ENCODE measurements at places on chromosomes 6 and 20. TPM values are rescaled to one million over a fixed set of nuclear protein-coding genes. Genes with fewer than 3 reads are reported as not detected.

- H3K4me1 ChIP-seq: no peaks in the 10 kb centered on the region
- H3K4me3 ChIP-seq: no peak overlapping the region
- no peaks in the 10 kb centered on the region for H3K27me3 ChIP-seq
- no peaks in the 10 kb centered on the region for H3K36me3 ChIP-seq
- no peak overlapping the region for H3K27ac ChIP-seq
- DNase-seq: no peak
Observed at GRCh38 chr6:152404086-152404857, 232.9 kb downstream of the SYNE1 start.

The GHRH gene
- total RNA-seq: not detected

DNA sequence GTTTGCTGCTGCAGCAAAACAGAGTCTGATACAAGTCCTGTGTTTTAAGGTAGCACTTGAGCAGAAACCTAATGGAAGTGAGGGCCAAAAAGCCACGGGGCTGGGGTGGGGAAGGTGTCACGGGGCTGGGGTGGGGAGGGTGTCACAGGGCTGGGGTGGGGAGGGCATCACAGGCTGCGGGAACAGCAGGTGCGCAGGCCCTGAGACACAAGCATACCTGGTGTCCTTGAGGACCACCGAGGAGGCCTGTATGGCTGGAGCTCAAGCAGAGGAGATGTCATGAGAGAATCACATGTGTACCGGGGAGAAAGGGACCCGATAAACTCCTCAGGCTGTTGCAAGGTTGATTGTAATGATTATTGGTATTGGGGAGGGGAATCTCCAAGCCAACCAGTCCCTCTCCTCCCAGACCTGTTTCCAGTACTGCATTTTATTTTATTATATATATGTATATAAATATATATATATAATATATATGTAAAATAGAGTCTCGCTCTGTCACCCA lies 13.6 kb upstream of the SPO11 start:
- H3K36me3 ChIP-seq: no peaks in the 10 kb centered on the region
- no peak overlapping the region for H3K27ac ChIP-seq
- no peak overlapping the region for H3K4me3 ChIP-seq
- H3K4me1 ChIP-seq: no peaks in the 10 kb centered on the region
- no peak for DNase-seq

GRCh38 chr6:156256161-156256560 lies 521.0 kb upstream of the ARID1B start:
- no peaks in the 10 kb centered on the region for H3K36me3 ChIP-seq
- DNase-seq: no peak
- no peaks in the 10 kb centered on the region for H3K27me3 ChIP-seq
- H3K4me1 ChIP-seq: no peaks in the 10 kb centered on the region

DNA sequence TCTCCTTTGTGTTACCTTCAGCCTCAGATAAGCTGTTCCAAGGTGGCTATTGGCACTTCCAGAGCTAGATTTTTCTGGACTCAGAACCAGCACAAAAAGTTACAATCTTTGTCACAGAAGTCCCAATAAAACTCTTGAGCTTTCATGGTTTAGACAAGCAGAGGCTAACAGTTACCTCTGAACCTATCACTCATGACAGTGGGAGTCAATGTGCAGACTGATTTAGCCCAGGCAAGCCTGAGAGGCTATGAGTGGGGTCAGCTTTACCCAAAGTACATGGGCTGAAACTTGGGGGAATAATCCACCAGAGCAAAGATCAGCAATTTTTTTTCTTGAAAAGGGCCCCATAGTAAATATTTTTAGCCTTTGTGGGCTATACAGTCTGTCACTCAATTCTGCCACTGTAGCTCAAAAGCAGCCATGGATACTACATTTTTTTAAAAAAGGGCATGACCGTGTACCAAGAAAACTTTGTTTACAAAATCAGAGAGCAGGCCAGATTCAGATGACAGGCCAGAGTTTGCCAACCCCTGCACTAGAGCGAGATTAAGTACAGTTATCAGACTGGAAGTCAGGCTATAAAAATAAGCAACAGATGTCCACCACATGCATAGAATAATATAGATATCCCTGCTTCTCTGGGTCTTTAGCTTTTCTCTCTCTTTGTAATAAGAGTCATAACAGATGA lies 20.0 kb downstream of the CCN2 start:
- no peaks in the 10 kb centered on the region for H3K4me1 ChIP-seq
- no peak for DNase-seq
- H3K4me3 ChIP-seq: no peak overlapping the region
- no peaks in the 10 kb centered on the region for H3K27me3 ChIP-seq
- H3K36me3 ChIP-seq: no peaks in the 10 kb centered on the region

DNA sequence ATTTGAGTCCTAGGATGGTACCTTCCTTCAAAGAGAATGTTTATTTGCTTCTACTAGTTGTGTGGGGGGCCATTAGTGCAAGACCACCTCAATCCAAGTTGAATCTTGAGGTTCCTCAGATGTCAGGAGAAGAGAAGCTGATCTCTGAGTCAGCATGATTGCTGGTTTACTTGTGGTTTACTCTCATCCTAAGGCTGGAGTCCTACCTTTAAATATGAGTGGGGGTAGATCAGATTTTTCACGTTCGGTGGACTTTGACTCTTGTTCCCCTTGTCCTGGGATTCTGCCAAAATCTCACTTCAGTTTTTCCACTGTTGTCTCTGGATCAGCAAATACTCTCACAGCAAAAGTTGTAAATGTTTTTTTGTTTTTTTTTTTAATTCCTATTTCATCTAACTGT lies 84.6 kb upstream of the F13A1 start:
- H3K27ac ChIP-seq: no peak overlapping the region
- no peaks in the 10 kb centered on the region for H3K36me3 ChIP-seq
- no peaks in the 10 kb centered on the region for H3K27me3 ChIP-seq
- no peak overlapping the region for H3K4me3 ChIP-seq
- no peak for DNase-seq

GRCh38 chr6:126038234-126038633 lies 51.9 kb downstream of the TRMT11 start:
- H3K27me3 ChIP-seq: no peaks in the 10 kb centered on the region
- H3K27ac ChIP-seq: no peak overlapping the region
- DNase-seq: no peak
- no peak overlapping the region for H3K4me3 ChIP-seq
- H3K36me3 ChIP-seq: no peaks in the 10 kb centered on the region

The LTB gene
- 0.50 TPM for total RNA-seq

- H3K27me3 ChIP-seq: no peaks in the 10 kb centered on the region
- DNase-seq: no peak
- no peak overlapping the region for H3K27ac ChIP-seq
- H3K4me1 ChIP-seq: no peaks in the 10 kb centered on the region
- no peak overlapping the region for H3K4me3 ChIP-seq
Observed at GRCh38 chr6:104182811-104183210, 676.9 kb downstream of the HACE1 start.

The COL12A1 gene
- total RNA-seq: 43.2 TPM

The KCNK16 gene
- total RNA-seq: not detected

The TRAPPC3L gene
- not detected for total RNA-seq

The MOG gene
- total RNA-seq: not detected

The PFDN4 gene
- 103 TPM for total RNA-seq

DNA sequence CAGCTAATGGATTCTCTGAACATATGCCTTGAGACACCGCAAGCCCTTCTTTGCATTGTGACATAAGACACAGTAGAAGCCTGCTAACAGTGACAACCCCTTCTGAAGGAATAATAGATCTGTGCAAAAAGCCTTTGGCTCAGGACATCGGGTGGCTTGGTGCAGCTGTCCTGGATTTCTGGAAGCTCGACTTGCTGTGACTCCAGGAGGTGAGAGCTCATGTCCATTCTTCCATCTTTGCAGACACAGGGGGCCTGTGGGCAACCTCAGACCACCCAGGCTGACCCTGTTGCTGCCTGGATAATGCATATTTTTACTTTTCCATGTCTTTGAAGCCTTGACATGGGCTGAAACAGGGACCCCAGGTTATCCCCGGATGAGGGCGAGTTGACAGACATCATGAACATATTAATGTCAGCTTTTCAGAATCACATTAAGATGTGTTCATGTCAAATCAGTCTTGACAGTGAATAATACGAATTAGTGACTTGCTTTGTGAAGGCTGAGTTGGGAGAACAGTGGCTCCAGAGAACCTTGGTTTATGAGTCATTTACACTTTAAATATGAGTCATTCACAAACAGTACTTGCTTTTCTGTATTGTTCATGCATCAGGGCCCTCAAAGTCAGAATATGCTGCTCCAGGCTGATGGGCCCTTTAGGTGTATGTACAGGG lies 66.8 kb upstream of the IYD start:
- no peak for DNase-seq
- no peaks in the 10 kb centered on the region for H3K27me3 ChIP-seq
- H3K4me3 ChIP-seq: no peak overlapping the region
- H3K36me3 ChIP-seq: no peaks in the 10 kb centered on the region
- no peak overlapping the region for H3K27ac ChIP-seq

DNA sequence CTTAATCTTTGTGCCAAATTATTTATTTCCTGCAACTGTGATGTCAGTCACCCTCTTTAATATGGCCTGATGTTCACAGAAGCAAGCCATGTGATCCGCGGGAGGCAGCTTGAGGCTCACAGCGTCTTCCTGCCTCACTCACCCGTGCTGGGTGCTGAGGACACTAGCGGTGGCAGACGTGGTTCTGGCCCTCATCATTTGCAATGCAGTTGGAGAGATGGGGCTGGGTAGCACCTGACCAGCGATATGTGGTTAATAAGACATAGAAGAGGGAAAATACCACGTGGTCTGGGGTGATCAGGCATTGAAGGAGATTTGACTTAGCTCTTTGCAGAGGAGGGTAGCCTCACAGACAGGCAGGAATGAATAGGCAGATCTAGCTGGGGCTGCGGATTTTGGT lies 264.7 kb downstream of the TMEM242 start:
- no peak for DNase-seq
- no peaks in the 10 kb centered on the region for H3K36me3 ChIP-seq
- H3K27me3 ChIP-seq: no peaks in the 10 kb centered on the region
- no peak overlapping the region for H3K27ac ChIP-seq
- no peak overlapping the region for H3K4me3 ChIP-seq
- peaks cover 11% of the 10 kb centered on the region for H3K4me1 ChIP-seq

The CLVS2 gene
- total RNA-seq: 1.5 TPM

- no peaks in the 10 kb centered on the region for H3K27me3 ChIP-seq
- peaks cover 36% of the 10 kb centered on the region for H3K4me1 ChIP-seq
- H3K4me3 ChIP-seq: peak within 1 kb of the TSS; percentile 57
- H3K36me3 ChIP-seq: no peaks in the 10 kb centered on the region
- peak; percentile 74 for DNase-seq
Observed at GRCh38 chr6:33313709-33314514, at the start of gene TAPBP. Gene TAPBP, minus strand, starts transcription at chr6:33314078. Its CDS starts 37 bp downstream, at chr6:33314041.

DNA sequence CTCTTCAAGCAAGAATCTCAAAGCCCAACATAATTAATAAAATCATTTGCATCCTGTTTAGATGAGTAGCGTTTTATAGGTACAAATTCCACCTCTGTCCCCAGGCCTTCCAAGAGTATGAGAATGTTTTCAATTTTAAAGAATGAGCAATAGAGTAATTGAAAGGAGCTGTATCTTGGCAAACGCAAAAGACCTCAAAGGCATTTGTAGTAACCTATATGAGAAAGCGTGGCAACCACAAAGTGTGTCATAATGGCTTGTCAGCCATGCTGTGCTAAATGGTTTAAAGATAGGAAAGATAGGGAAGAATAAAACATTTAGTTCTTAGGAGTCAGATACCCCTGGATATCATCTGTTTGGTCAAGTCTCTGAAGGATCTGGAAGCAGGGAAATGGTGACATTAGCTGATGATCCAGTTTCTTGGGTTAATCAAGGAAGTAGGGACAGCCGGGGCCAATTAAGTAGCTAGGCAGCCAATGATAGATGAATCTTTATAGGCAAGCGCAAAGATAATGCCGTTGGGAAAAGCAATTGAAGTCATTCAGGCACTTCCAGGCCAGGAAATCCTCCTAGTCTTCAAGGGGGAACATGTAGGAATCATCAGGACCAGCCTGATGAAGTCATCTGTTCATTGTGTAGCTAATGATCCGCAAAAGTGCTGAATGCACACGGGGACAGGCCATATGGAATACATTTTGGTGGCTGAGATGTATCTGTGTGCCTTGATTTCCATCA lies 71.5 kb upstream of the ISM1 start:
- no peak overlapping the region for H3K4me3 ChIP-seq
- H3K27me3 ChIP-seq: no peaks in the 10 kb centered on the region
- no peaks in the 10 kb centered on the region for H3K4me1 ChIP-seq
- no peak for DNase-seq
- H3K36me3 ChIP-seq: no peaks in the 10 kb centered on the region

The SMLR1 gene
- 2.7 TPM for total RNA-seq

DNA sequence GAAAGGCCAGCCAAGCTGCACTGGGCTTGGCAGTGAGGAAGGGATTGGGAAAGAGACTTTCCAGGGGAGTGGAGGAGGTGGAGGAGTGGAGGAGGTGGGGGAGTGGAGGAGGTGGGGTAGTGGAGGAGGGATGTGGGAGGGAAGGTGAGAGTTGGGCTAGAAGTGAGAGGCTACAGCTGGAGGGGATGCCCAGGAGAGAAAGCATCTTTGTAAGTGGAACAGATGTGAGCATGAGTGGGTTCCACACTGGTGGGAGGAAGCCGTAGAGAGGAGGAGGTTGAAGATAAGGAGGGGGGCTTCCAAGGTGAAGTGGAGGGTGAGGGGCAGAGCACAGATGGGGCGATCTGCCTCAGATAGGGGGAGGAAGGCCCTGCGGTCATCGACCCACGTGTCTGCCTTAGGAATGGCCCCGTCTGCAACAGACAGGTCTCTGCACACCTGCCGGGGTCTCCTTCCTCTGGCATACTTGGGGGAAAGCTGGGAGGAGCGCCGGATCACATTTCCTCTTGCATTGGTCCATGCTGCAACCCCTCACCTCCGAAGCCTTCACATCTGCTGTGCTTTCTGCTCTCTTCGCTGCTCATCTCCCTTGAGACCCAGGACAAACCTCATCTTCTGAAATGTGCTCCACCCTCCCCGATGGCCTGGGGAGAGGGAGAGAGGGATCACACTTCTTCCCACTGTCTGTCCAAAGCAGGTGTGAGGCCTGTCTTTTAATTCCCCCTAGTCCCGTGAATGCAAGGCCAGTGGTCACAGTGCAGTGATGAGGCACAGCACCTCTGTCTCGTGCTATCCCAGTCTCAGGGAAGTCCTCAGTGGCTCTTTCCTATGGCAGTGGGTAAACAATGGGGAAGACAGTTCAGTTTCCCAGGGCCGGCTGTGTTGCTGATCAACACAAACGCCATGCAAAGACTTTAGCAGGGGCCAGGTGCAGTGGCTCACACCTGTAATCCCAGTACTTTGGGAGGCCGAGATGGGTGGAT lies 48.6 kb upstream of the SNX9 start:
- no peaks in the 10 kb centered on the region for H3K4me1 ChIP-seq
- no peak overlapping the region for H3K4me3 ChIP-seq
- no peak overlapping the region for H3K27ac ChIP-seq
- no peaks in the 10 kb centered on the region for H3K27me3 ChIP-seq
- no peak for DNase-seq
- no peaks in the 10 kb centered on the region for H3K36me3 ChIP-seq

- H3K27ac ChIP-seq: no peak overlapping the region
- H3K4me1 ChIP-seq: no peaks in the 10 kb centered on the region
- H3K27me3 ChIP-seq: no peaks in the 10 kb centered on the region
- H3K4me3 ChIP-seq: no peak overlapping the region
- no peaks in the 10 kb centered on the region for H3K36me3 ChIP-seq
Observed at GRCh38 chr6:19067165-19067564, 680.0 kb downstream of the RNF144B start.

Measured in adrenal gland (tissue), 19 donors.